Stimulated activated CD8-positive, alpha-beta memory T cell treated with anti-CD3 and anti-CD28 coated beads, Interleukin-4, amount 100 ng/mL, for 4 hours (primary cell): ENCODE measurements at places on chromosomes 11 and 22.

- DNase-seq = no peak
These were observed 839 bp downstream of the STX5 start for GRCh38 chr11:62830904-62831519.

- DNase-seq = no peak
These were observed 216.5 kb downstream of the NAV2 start for GRCh38 chr11:19929147-19929546.

- no peak for DNase-seq
These were observed 51.7 kb upstream of the NUP160 start for GRCh38 chr11:47899801-47900200.

DNA sequence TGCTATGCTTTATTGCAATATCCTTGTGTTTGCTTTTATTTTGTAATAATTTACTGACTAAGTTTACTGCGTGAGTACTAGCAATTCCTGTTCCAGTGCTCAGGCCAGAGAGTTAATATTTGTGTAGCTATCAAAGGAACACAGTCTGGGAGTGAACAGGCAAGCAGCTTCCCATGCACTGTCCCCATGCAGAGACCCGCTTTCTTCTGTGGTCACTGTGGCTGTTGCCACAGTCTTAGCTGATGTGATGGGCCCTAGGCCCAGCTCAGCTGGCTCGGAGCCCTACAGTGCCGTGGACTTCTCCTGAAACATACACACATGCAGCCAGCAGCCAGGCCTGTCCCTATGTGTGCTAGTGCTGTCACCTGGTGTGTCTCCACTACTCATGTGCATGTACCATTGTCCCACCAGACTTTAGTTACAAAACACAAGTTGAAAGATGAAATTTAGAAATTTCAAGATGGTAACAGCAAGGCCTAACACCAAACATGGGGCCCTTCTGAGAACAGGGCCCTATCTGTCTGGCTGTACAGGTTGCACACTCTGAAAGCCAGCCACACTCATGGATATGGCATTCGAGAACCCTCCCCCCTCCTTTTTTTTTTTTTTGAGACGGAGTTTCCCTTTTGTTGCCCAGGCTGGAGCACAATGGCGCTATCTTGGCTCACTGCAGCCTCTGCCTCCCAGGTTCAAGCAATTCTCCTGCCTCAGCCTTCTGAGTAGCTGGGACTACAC, 12.3 kb upstream of the SCUBE2 start:
- DNase-seq = no peak

DNA sequence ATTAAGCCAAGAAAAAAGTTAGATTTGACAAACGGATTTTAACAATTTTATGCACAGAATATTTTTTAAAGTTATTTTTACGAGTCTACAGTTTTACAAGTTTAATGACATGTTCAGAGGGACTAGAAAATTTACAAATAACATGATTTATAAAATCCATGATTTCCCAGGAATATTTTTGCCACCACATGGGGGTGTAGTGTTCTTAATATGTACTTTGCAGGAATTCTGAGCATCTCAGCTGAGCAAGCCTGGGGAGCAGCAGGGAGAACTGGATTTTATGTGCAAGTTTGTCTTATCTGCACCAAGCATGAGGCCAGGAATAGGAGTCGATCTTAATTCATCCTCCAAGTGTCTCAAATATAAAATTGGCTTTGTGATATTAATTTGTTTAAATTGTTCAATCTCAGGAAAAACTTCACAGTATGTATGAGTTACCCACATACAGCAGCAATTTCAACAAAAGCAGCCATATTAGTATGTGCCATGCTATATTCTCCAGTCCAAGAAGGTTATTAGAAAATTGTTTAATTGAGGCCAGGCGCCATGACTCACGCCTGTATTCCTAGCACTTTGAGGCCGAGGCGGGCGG, 826.3 kb downstream of the DLG2 start:
- no peak for DNase-seq

GRCh38 chr11:42870480-42870879, 441.3 kb upstream of the API5 start:
- no peak for DNase-seq

- no peak for DNase-seq
These were observed 2.9 kb upstream of the HDAC10 start for GRCh38 chr22:50253941-50254340.

GRCh38 chr22:26901198-26901816, 243.9 kb downstream of the MIAT start:
- no peak for DNase-seq

- DNase-seq = no peak
These were observed 10.5 kb downstream of the SLC16A8 start for GRCh38 chr22:38073150-38074130.

GRCh38 chr22:35641494-35642120, 6.6 kb upstream of the APOL6 start:
- no peak for DNase-seq
